ENCODE measurements at places on chromosomes 1 and 21.

- no peak for DNase-seq
Measured at GRCh38 chr1:1122981-1123480, 7.1 kb upstream of the C1orf159 start.

GRCh38 chr1:75198761-75199160, 64.6 kb downstream of the LHX8 start:
- no peak for DNase-seq

GRCh38 chr1:160459687-160460086, 59.3 kb downstream of the VANGL2 start:
- DNase-seq: peak; percentile 35

DNA sequence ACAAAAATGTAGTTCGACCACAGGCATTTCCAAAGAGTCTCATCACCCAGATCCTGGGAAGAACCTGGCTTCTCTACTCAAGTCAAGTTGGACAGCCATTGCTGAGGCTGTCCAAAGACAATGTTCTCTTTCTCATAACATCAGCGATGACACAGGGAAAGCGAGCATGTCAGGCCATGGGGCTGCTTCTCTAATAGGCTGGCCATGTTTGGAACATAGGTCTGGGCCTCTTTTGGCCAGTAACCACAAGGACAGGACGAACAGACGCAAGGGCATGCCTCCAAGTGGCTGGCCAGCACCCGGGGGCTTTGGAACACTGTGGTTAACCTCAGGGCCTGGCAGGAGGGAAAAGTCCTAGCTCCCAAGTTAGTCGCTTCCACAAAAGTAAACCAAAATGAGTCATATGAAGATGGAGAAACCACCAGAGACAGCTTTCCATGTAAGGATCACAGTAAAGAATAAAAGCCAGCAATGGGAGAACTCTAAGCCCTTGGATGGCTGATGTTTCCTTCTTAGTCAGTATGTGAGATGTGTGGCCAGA, 80.6 kb upstream of the SLC44A3 start:
- no peak for DNase-seq

DNA sequence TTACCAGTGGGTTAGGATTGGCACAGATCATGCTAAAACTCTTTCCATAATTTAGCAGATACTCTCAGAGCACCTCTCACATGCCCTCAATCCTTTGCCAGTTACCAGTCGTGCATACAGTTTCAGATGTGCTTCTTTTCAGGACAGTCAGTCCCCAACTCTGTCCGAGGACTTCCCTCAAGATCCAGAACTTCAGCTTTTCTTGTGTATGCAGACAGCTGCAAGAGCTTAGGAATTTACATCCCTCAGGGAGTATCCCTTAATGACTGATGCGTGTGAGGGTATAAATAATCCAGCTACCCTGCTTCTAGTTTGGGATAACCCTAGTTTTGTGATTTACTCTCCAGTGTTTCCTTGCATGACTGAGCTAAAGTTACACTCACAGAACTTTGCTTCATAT, 393.0 kb upstream of the PLXNA2 start:
- no peak for DNase-seq

GRCh38 chr1:185860311-185860710, 126.1 kb downstream of the HMCN1 start:
- no peak for DNase-seq

DNA sequence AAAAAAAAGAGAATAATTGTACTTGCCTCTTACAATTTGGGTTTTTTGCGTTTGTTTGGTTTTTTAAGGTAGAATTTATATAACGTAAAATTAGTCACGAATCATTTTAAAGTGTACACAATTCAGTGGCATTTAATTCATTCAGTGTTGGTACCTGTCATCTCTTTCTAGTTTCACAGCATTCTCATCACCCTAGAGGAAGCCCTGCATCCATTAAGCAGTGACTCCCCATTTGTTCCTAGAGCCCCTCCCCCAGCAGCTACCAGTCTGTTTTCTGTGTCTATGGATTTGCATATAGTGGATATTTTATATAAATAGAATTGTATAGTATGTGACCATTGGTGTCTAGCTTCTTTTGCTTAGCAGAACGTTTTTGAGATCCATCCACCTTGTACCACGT, 233.2 kb upstream of the FMN2 start:
- DNase-seq: no peak

- no peak for DNase-seq
Measured at GRCh38 chr1:24652382-24652781, 9.3 kb downstream of the SRRM1 start.

DNA sequence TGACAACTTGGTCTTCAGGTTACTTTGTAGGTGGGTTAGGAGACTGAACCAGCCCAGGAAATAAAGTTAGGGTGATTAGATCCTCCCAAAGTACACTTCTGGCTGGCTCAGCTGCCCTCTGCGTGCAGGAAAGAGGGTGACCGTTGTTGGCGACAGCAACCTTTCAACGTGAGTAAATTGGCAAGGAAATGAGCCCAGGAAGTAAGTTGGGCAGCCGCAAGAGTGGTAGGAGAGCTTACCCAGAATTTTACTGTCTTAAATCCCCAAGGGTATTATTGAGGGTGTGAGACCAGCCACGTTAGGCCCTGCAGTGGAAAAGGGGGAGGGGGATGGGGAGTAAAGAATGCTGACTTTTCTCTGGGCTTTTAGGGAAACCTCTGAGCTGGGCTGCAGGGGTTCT, 1.6 kb downstream of the TENT5C start:
- peak; percentile 44 for DNase-seq

DNA sequence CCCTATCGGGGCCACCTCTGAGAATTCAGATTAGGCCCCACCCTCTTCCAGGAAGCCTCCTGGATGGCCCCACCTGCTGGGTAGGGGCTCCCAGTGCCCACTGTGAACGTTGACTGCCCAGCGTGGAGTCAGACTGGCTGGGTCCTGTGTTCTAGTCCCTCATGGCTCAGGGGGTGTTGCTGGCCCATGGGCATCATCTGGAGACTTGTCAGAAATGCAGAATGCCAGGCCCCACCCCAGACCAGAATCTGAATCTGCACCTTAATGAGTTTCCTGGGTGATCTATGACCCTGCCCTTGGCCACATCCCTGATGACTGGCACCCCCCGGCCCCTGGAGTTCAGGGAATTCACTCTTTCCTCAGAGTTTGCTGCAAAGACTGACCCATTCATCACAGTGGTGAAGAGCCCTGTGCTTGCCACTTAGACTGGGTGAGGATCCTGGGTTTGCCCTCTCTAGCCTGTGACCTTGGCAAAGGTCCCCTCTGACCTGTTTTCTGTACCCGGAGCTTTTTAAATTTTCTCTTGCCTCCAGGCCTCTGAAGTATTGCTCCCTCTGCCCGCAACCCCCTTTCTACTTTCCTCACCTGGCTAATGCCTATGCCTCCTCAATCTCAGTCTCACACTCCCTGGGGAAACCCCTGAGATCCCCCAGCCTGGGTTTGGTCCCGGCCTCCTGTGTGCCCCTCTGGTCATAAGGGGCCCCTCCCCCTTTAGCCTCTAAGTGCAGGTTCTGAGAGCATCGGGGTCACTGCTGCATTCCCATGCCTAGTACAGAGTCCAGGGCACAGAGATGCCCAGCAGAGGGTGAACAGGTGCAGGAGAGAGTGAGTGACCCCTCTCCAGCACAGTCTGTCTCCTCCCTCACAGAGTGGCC, 184.2 kb downstream of the MATN1 start:
- DNase-seq: no peak

GRCh38 chr1:152050886-152051675, 14.3 kb upstream of the S100A11 start:
- DNase-seq: no peak

DNA sequence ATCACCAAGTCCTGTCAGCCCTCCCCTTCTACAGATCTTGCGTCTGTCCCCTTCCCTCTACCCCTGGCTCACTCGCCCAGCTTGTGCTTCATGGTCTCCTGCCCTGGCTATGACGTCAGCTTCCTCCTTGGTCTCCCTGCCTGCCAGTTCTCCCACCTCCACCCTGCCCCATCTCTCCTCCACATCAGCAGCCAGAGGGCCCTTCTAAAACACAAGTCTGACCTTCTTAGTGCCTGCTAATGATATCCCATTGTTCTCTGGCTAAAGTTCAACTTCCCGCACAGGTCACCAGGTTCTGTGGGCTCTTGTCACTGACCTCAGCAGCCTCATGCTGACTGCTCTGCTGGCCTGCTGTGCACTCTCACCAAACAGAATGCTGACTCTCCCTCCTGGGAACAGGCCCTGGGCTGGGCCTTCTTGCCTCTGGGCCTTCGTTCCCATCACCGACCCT, 24.7 kb upstream of the MYCL start:
- DNase-seq: no peak

- no peak for DNase-seq
Measured at GRCh38 chr1:185487936-185488335, 170.9 kb upstream of the IVNS1ABP start.

DNA sequence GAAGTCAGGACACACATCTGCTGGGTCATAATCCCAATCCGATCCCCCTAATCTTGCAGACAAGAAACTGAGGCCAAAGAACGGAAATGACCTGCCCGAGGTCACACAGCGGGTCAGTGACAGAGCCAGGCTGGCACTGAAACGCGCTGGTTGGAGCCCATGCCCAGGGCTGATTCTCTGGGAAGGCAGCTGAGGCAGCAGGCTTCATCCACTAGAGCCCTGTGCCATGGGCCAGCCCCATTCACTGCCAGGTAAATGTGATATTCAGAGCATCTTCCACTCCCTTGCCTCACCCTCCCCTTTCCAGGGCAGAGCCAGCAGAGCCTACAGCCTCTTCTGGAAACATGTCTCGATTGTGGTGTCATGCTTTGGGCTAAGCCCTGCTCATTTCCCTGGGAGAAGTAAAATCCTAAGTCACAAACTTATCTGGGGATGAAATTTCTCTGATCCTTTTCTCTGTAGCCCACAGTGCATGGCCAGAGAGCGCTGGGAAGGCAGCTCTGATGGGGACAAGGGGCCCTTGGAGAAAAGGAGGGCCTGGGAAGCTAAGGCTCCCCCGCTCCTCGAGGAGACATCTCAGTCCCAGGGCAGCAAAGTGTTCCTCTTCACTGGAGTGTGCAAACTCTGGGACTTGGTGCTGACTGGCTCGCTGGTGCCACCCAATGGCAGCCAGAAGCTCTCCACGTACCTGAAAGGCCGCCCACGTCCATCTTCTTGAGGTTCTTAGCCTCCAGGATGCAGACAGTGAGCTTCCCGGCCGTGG, 110.4 kb downstream of the SYT2 start:
- DNase-seq: peak; percentile 63

- DNase-seq: no peak
Measured at GRCh38 chr21:22758478-22758877, 1760.3 kb downstream of the NCAM2 start.

DNA sequence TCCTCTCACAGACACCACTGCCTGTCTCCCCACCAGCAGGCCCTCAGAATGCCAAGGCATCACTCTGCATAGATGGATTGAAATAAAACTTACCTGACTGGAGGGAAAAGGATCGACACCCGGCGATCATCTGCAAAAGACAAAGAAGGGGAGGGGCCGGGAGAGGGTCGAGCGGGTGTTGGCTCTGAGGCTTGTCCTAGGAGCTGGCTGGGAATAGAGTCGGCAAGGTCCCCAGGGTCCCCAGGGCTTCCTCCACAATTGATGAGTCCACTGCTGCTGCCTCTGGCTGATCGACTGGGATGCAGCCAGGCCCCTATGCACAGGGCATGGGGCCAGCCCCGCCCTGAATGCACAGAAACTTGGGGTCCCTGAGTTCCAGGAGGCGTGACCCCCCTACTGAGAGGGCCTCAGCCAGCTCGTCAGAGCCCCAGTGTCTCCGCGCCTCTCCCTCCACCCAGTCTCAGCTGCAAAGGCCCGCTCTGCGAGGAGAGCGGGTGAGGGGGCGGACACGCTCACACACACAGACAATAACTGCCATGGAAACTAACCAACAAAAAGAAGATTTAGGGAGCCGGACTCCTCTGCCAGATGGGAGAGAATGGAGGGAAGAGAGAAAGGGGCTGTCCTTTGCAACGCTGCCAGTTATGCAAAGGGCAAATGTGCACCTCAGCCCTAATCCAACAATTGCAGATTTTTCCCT, at the start of gene KLHDC8A:
Gene KLHDC8A (minus strand): TSS at position 483 of the 700 bp plus-strand sequence. CDS start 13,318 bp downstream, outside the sequence.
- DNase-seq: no peak

GRCh38 chr1:3227893-3228292, 158.9 kb downstream of the PRDM16 start:
- DNase-seq: no peak

DNA sequence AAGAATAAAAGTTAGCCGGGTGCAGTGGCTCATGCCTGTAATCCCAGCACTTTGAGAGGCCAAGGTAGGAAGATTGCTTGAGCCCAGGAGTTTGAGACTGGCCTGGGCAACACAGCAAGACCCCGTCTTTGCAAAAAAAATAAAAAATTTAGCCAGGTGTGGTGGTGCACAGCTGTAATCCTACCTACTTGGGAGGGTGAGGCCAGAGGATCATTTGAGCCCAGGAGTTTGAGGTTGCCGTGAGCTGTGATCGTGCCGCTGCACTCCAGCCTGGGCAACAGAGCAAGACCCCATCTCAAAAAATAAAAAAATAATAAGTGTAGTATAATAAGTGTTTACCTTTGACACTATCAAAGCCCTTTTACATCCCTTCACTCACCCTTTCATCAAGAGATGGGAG, 5.0 kb downstream of the ACTN2 start:
- DNase-seq: no peak

GRCh38 chr1:34970220-34970735, 14.9 kb downstream of the TMEM35B start:
- DNase-seq: no peak

DNA sequence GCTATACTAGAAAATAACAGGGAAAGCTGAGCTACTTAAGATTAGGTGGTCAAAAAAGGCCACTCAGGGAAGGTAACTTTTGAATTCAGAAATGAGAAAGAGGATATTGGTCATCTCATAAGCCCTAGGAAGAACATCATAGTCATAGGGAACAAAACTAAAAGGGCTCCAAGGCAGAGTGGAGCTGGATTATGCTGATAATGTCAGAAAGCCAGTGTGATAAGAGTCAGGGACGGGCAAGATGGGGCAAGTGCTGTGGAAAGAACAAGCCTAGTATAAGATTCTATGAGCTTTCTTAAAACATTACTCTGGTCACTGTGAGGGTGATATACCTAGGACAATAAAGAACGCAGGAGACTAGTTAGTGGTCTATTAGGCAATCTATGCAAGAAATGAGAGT, 106.6 kb downstream of the DUSP10 start:
- DNase-seq: no peak
